ENCODE measurements at places on chromosomes 11 and 22. TPM values are rescaled to one million over a fixed set of nuclear protein-coding genes. Genes with fewer than 3 reads are reported as not detected.

Gene PES1
- 44.9 TPM for total RNA-seq

DNA sequence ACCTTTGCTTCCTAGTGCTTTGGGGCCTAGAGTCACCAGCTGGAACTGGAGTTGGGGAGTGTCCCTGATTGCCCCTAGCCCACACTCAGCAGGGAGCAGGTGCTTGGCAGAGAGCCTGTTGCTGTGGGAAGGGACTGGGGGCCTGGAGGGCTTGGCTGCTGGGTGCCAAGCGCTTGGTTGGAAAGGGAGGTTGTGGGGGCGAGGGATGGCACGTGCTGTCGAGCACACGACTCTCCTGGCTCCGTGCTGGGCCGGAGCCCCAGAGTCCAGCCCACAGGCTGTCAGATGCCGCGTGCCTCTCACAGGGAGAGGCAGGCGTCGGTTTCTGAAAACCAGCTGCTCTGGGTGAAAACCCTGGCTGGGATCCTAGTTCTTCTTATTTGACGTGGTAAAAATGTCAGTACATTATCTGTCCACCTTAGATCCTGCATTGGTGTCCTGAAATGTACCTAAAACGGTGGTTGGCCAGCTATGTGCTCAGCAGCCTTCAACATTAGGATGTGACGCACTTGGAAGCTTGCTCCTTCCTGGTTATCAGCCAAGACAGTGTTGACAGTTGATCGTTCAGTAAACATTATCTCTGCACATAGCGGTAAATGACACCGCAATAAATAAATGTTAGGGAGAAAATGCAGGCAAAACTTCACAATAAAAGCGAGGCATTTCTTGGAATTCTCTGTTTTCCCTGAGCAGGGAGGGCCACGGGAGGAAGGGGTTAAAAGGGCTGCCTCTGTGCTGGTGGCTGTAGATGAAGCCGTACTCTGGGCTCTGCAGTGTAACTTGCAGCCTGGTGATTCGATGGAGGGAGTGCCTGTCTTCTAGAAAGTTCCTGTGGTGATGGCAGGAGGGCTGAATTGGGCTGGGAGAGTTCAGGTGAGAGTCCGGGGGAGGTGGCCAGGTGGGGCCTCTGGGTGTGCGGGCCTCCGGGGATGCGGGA lies 29.2 kb downstream of the GRAMD4 start:
- no peak for DNase-seq

Gene MS4A6E
- not detected for total RNA-seq

Gene TOMT
- not detected for total RNA-seq

Gene BATF2
- 4.7 TPM for total RNA-seq

All from sigmoid colon (tissue), 7 donors.